ENCODE measurements at places on chromosomes 5 and 9. TPM values are rescaled to one million over a fixed set of nuclear protein-coding genes. Genes with fewer than 3 reads are reported as not detected.

DNA sequence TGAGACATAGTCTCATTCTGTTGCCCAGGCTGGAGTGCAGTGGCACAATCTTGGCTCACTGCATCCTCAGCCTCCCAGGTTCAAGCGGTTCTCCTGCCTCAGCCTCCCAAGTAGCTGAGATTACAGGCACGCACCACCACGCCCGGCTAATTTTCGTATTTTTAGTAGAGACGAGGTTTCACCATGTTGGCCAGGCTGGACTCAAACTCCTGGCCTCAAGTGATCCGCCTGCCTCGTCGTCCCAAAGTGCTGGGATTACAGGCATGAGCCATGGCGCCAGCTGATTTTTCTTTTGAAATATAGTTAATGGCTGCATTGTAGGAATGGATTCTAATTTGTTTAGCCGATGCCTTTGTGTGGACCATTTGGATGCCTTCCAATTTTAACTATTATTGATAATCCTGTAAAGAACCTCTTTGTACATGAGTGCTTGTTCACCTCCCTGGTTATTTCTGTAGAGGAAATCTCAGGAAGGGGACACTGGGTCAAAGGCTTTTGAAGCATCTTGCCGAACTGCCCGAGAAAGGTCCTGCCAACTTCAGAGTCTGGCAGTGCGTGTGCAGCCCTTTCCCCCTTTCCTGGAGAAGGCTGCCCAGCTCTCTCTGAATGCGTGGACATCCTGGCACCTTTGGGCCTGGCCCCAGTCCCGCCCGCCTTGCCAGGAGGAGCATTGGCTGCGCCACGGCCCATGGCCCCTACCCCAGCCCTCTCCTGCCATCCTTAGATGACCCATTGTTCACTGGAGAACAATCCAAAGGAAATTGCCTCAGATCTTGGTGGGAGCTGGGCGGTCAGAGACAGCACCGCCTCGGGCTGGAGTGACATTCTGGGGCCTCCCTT is 8.9 kb upstream of the NUP214 start:
- no peak overlapping the region for H3K4me3 ChIP-seq
- no peak for DNase-seq
- no peaks in the 10 kb centered on the region for H3K4me1 ChIP-seq
- no peak overlapping the region for H3K27ac ChIP-seq
- H3K27me3 ChIP-seq, result no peaks in the 10 kb centered on the region

CTSV gene
- total RNA-seq, result 0.42 TPM

DNA sequence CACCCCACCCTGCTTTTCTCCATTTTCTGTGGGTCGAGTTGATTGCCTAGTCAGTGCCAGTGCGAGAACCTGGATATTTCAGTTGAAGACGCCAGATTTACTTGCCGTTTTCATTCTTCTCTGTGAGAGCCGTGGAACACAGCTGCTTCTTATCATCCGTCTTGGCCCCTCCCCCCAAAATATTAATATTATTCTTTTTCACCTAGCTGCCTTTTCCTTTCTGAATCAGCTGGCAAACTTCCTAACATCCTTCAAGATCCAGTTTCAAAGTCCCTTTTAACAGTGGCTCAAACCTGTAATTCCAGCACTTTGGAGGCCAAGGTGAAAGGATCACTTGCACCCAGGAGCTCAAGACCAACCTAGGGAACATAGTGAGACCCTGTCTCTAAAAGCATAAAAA is 117.1 kb upstream of the RASA1 start:
- no peak overlapping the region for H3K27ac ChIP-seq
- H3K4me1 ChIP-seq, result no peaks in the 10 kb centered on the region
- H3K4me3 ChIP-seq, result no peak overlapping the region
- DNase-seq, result no peak
- H3K27me3 ChIP-seq, result no peaks in the 10 kb centered on the region

DNA sequence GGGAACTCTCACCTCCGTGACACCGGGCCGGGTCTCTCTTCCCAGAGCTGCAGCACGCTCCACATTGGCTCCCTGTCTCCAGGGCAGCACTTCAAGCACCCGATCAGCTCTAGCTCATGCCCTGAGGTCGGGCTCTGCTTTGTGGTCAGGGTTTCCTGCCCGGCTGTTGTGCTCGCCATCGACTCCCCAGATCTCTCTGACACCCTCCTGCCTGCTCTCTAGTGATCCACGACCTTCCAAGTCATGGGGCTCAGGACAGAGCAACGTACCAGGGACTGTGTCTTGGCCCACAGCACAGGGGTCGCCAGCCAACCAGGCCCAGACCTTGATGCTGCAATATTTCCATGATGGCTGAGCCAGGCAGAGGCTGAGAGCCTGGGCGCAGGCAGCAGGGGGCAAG is 45.1 kb downstream of the PRRT1B start:
- no peaks in the 10 kb centered on the region for H3K4me1 ChIP-seq
- H3K27ac ChIP-seq, result no peak overlapping the region
- no peaks in the 10 kb centered on the region for H3K36me3 ChIP-seq

- H3K4me3 ChIP-seq, result no peak overlapping the region
- H3K36me3 ChIP-seq, result peaks cover 4% of the 10 kb centered on the region
- no peaks in the 10 kb centered on the region for H3K27me3 ChIP-seq
- no peak for DNase-seq
Measured at GRCh38 chr9:129008986-129009583, 19.0 kb downstream of the SH3GLB2 start.
